ENCODE measurements at places on chromosomes 3 and 15.
A peak's percentile ranks its signal among the peaks of the same experiment; 100 is the strongest.

- DNase-seq, result no peak
Measured at GRCh38 chr3:70571696-70572095, 259.3 kb upstream of the MDFIC2 start.

- DNase-seq, result no peak
Measured at GRCh38 chr15:85036716-85037115, 55.1 kb downstream of the PDE8A start.

GRCh38 chr3:18445401-18446148, 20.4 kb upstream of the SATB1 start:
- DNase-seq, result peak; percentile 15

- no peak for DNase-seq
Measured at GRCh38 chr3:43123895-43124294, 18.0 kb upstream of the POMGNT2 start.

GRCh38 chr15:63791228-63791627, 42.5 kb downstream of the HERC1 start:
- no peak for DNase-seq
